A172 (cell line): ENCODE measurements at places on chromosomes 13 and 19. TPM values are rescaled to one million over a fixed set of nuclear protein-coding genes. Genes with fewer than 3 reads are reported as not detected.

- DNase-seq = no peak
These were observed 23.1 kb upstream of the KLF5 start for GRCh38 chr13:73035660-73036059.

DNA sequence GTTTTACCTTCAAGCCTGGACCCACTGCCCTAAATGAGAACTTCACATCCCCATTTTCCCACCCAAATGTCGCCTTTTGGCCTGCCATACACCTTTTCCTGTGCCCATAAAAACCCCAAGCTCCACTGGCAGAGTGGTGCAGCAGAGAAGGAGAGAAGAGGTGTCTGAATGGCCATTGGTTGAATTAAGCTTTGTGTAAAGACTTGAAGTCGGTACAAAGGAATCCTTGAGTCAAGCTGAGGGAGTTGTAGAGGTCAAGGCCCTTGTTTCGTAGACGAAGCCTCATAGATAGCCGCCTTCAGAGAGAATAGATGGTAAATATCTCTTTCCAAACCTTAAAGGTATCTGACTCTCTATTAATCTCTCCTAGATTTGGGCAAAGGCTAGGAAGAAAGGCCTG is 1479.2 kb upstream of the PRR20A start:
- no peak for DNase-seq

DNA sequence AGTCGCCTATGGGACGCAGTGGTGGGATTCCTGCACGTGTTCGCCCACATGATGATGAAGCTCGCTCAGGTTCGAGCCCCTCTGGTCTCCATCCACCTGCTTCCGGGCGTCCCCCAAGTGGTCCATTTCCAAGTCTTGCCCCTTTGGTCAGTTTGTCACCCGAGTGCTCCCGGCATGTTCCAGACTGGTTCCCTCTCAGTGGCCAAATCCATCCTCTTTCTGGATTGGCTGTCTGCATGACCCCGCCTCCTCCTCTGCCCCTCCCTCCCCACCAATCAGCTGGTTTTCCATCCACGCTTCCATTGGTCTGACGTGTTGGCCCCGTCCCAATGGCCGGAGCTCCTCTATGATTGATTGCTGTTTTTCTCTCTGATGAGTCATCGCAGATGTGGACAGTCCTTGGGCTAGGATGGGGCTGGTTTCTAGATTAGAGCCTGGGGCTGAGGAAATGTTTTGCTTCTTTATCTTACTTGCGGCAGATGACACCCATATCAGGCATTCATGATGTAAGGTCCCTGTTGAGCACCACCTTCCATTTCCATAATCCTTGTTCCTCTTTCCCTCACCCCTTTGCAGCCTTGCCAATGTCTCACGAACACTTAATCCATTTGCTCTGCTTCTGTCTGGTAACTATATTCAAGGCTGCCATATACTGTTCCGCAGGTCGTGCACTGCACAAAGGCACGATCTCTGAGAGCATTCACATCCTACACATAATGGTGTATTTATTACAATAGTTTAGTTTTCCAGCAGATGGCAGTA is 73.8 kb downstream of the MAP4K1 start:
- peak; percentile 99 for DNase-seq

DNA sequence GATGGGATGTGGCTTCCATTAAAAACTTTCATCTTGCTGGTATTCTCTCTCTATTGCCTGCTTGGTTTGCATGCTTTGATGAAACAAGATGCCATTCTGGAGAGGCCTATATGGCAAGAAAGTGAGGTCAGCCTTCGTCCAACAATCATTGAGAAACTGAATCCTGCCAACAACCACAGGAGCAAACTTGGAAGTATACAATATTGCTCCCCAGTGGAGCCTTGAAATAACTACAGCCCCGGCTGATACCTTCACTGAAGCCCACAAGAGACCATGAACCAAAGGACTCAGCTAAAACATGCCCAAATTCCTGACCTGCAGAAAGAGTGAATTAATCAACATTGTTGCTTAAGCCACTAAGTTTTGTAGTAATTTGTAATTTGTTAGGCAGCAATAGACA is 82.5 kb upstream of the FGF14 start:
- DNase-seq = peak; percentile 8

GAPDHS gene
- not detected in 2 replicates for total RNA-seq

ALKBH7 gene
- total RNA-seq = 63.5 and 66.2 TPM in 2 replicates

SHFL gene
- 16.5 and 20.4 TPM in 2 replicates for total RNA-seq
